NCI-H2029 treated with DMSO at 0.1 percent for 48 hours (cell line): ENCODE measurements at places on chromosomes 11 and 22.
A peak's percentile ranks its signal among the peaks of the same experiment; 100 is the strongest.

DNA sequence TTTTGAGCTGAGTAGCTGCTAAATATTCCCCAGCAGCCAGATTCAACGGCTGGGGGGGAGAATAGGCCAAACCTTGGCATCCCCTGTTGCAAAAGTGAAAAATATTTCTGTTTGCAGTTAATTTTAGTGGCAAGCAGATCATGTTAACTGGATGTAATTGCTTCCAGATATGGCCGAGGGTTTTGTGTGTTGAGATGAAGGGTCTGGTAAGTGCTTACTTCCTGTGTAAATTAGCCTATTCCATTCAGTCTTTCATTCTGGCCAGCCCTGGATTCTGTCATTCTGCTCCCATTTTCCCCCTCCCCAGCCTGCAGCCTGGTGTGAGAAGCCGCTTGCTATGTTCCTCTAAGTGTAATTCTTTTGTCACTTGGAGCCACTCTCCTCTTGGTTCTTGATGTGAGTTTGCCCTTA lies 17.4 kb downstream of the ZBTB16 start:
- peak; percentile 97 for DNase-seq

GRCh38 chr22:45314054-45314721 lies 4.5 kb downstream of the FAM118A start:
- no peak for DNase-seq

DNA sequence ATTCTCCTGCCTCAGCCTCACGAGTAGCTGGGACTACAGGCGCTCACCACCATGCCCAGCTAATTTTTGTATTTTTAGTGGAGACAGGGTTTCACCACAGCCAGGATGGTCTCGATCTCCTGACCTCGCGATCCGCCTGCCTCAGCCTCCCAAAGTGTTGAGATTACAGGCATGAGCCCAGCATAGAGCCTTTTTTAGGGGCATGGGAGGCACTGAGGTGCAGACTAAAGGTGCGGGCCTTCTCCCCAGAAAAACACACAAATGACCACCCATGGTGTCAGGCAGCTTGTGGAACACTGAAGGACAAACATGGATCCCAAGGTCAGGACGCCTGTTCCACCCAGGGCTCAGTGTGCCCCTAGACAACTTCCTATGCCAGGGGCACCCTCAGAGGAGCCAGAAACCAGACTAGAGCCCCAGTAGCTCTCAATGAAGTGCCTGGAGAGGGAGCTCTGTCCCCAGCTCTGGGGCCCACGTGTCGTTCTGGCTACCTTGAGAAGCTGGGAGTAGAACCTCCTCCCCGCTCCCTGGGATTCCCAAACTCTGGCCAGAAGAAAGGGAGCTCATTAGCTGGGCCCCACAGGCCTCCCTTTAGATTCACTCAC lies 21.2 kb upstream of the CD5 start:
- no peak for DNase-seq

- no peak for DNase-seq
These were observed 453.4 kb downstream of the TBC1D22A start for GRCh38 chr22:47215851-47216250.

DNA sequence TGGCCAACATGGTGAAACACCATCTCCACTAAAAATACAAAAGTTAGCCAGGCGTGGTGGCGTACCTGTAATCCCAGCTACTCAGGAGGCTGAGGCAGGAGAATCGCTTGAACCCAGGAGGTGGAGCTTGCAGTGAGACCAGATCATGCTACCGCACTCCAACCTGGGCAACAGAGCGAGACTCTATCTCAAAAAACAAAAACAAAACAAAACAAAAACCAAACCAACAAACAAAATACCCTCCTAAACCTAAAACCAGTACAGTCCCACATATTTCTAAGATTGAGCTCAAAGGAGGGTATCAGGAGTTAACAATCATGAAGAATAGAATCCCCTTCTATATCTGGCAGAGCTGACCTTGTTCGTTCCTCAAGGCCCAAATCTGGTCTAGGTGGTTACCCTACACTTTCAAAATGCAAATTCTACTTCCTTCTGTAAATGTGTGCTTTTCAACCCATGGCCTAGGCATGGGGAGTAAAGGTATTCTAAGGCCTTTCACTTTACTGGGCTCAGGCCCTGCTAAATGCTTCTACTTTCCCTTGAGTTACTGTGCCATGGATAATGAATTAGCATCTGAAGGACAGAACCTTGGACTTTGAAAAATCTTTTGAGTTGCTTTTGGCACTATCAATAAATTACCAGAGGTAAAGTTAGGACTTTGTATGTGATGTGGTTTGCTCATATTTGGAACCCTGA lies 10.4 kb upstream of the PPP2R1B start:
- DNase-seq: no peak

- DNase-seq: no peak
These were observed 4.4 kb downstream of the PKNOX2 start for GRCh38 chr11:125168918-125169456.

GRCh38 chr22:38753948-38754750 lies 1.6 kb downstream of the SUN2 start:
- DNase-seq: peak; percentile 82

GRCh38 chr22:41578114-41578513 lies 11.5 kb downstream of the PMM1 start:
- no peak for DNase-seq

DNA sequence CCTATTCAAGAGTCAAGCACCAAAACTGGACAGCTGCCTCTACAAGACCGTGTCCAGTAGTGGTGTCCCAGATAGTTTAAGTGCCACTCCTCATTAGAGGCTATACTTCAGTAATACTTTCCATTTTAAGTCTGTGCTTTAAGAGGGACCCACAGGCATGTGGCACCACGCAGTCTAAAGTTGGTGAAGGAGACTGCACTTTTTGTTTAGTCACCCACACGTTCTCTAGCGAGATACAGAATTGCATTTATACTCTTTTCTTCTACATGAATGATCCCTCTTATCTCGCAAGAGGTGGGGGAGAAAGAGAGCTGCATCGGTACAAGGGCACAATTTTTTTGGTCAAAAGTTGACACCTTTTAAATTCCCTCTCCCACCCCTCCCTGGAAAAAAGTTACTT lies 41.5 kb downstream of the DDX6 start:
- DNase-seq: no peak

- no peak for DNase-seq
These were observed 9.8 kb downstream of the CSF2RB start for GRCh38 chr22:36923131-36923788.

DNA sequence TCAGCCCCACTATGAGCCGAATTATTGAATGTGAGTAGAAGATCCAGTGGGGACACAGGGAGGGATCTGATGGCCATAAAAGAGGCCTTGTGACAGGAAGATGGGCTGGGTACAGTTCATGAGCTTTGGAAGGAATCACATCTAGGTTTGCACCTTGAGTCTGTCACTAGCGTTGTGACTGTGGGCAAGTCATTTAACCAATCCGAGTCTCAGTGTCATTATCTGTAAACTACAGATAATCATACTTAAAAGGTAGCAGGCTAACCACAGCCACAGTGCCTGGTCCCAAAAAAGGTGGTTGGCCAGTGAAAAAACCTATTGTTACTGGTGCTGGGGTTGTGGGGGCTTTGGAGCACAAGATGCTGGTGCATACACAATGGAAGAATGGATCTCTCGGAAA lies 3.8 kb downstream of the HEPN1 start:
- DNase-seq: no peak

DNA sequence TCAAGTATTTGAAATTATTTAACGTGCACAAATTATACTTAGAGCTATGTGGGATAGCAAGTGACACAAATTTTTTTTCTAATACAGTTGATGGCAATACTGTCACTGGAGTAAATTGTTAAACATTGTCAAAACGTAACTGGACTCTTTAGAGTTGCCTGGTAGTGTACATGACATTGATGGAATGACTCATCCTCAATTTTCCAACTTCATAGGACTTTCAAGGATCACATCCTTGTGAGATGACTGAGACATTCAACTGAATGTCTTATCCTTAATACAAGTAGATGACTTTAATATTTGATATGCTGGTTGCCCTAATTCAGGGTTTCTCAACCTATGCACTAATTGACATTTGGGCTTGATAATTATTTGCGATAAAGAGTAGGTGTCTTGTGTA lies 310.0 kb downstream of the SWAP70 start:
- no peak for DNase-seq

GRCh38 chr11:4025967-4026324 lies 68.7 kb upstream of the RRM1 start:
- no peak for DNase-seq

- no peak for DNase-seq
These were observed 156.4 kb upstream of the TBCEL start for GRCh38 chr11:120867531-120867930.

DNA sequence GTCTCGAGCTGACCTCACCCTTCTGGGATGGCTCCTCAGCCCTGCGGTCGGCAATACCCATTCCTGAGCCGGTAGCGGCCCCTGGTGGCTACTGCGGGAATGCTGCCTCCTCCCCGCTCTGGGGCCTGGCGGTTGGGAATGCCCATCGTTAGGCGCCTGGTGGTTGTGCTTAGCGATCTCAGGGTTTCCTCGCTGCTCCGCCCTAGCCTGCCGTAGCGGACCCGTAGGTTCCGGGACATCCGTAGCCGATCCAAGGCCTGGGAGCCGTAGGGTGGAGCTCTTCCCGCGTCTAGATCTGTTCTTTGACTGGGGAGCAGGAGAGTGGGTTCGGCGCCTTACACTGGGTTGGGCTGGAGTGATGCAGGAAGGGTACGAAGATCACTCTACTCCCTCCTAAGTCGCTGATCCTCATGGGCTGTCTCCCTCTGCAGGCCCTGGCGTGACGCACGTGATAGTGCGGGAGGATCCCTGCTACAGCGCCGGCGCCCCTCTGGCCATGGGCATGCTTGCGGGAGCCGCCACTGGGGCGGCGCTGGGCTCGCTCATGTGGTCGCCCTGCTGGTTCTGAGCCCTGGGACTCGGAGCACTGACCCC lies 14.8 kb downstream of the PLEKHB1 start:
- peak; percentile 17 for DNase-seq

GRCh38 chr11:43786016-43786415 lies 94.6 kb upstream of the ALKBH3 start:
- no peak for DNase-seq

GRCh38 chr11:44258839-44259420 lies 51.0 kb downstream of the ALX4 start:
- no peak for DNase-seq

GRCh38 chr11:9073466-9074225 lies 17.8 kb downstream of the SCUBE2 start:
- DNase-seq: no peak

GRCh38 chr22:28674121-28674563 lies 5.5 kb downstream of the TTC28 start:
- no peak for DNase-seq

DNA sequence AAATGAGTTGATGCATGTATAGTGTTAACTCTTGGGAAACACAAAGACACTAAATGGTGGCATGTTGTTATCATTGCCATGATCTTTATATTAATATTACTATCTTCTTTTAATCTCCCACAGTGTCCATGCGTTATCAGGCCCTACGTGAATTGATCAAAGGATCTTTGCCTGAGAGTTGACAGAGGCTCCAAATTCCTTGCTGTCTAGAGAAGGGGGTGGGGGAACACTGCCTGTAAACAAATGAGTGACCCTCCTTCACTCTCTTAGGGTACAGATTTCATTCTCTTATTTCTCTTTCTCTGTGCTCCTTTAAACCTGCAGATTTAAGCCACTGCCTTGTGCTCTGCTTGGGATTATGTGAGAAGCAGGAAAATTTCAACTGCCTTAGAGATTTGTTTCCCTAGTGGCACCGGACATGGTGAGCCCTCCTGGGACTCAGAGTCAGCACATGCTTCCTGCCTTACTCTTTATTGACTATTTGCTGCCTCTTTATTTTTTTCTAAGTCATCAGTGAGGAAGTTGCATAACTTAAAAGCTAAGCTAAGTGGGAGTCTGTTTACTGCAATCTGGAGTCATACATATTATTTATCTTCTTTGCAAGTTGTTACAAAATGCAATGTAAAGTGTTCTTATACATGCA lies 122.9 kb downstream of the MAML2 start:
- DNase-seq: no peak

DNA sequence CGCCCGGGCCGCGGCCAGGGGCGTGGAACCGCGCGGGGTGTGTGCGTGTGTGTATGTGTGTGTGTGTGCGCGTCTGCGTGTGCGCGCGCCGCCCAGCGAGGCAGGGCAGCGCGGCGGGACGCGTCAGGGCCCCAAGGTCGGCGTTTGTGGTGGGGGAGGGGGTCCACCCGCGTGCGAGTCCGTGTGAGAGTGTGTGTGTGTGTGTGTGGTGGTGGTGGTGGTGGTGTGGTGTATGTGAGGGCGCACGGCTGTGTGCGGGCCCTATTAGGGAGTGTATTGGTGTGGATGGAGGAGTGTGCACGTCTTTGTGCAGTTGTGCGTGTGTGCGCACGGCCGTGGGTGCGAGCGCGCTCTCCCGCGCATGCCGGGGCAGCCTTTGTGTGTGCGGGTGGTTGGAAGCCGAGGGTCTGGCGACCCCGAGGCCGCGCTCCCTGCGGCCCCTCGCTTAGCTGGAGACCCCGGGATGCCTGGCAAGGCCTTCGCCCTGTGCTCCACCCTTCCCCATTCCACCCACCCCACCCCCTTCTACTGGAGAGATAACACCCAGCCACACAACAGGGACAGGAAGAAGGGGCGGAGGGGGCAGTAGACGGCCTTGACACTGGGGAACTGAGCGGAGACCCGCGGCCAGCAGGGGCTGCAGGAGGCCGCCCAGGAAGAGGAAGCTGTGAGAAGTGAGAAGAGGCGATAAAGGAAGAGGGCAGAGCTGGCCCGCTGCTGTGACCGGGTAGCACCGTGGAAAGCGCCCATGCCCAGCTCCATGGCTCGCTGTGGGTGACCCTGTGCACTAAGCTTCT lies 528 bp upstream of the ARRB1 start:
- DNase-seq: no peak

GRCh38 chr11:12989428-12990161 lies 19.5 kb upstream of the RASSF10 start:
- no peak for DNase-seq

DNA sequence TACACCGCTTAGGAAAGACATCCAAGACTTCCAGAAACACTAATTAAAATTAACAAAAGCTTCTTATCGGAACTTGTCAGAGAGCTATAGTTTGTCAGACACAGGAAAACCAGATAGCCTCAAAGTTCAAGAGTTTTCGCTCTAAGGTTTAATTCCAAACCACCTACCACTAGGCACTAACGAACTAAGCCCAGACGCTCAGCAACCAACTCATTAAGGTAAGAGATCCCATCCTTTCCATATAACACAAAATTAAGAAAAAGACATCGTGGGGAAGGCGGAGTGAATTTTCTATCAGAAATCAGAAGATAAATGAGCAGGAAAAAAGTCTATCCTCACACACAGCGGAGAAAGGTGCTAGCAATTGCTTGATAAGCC lies 382 bp downstream of the IMMP1L start:
- DNase-seq: no peak

- DNase-seq: no peak
These were observed 3911.2 kb upstream of the OR11H1 start for GRCh38 chr22:11616811-11617210.

GRCh38 chr11:13061294-13061990 lies 52.3 kb downstream of the RASSF10 start:
- no peak for DNase-seq

DNA sequence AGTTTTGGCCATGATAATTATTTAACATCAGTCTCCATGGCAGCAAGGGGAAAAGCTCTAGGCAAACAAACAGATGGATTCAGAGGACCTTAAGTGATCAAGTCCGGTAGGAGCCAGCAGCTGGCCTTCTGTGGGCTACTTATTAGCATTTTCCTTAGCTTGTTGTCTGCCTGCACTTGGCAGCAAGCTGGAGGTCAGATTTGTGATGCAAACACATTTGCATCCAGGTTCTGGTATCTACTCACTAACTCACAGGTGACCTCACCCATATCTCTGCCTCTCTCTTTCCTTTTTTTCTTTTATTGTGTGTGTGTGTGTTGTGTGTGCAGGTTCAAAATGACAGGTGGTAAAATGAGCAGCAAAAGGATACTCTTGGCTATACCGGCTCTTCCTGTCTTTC lies 32.3 kb downstream of the ARHGAP42 start:
- peak; percentile 64 for DNase-seq
